ENCODE measurements at places on chromosomes 5 and 9. TPM values are rescaled to one million over a fixed set of nuclear protein-coding genes. Genes with fewer than 3 reads are reported as not detected.

The PTCH1 gene
- 2.6 TPM for total RNA-seq

The ADAMTS19 gene
- total RNA-seq: 0.13 TPM

The TTC23L gene
- total RNA-seq: 0.13 TPM

The FOXD1 gene
- 72.4 TPM for total RNA-seq

The LCN12 gene
- 1.6 TPM for total RNA-seq

The DDX4 gene
- not detected for total RNA-seq

The SLC27A6 gene
- total RNA-seq: 0.63 TPM

The HTR4 gene
- not detected for total RNA-seq

The GPR151 gene
- not detected for total RNA-seq

The OR1L1 gene
- total RNA-seq: not detected

The DBH gene
- total RNA-seq: not detected

The FNIP1 gene
- 10.6 TPM for total RNA-seq

The BAAT gene
- total RNA-seq: 0.13 TPM

The GALT gene
- total RNA-seq: 25.4 TPM

The UNC13B gene
- 22.4 TPM for total RNA-seq

The TYRP1 gene
- not detected for total RNA-seq

The HRH2 gene
- not detected for total RNA-seq

The C5orf22 gene
- 16.1 TPM for total RNA-seq

The DPP7 gene
- total RNA-seq: 65.3 TPM

The ZNF883 gene
- total RNA-seq: 2.4 TPM

The ARHGEF39 gene
- total RNA-seq: 0.89 TPM

The INSL6 gene
- total RNA-seq: not detected

The SPATA31A1 gene
- total RNA-seq: not detected

The DMRTA1 gene
- total RNA-seq: 1.9 TPM

The PPP3R2 gene
- not detected for total RNA-seq

The STPG3 gene
- not detected for total RNA-seq

The PDZD2 gene
- 3.8 TPM for total RNA-seq

The STK32A gene
- total RNA-seq: 1.5 TPM

The EIF4E1B gene
- not detected for total RNA-seq

The F12 gene
- 5.1 TPM for total RNA-seq

The ATP6V0E1 gene
- total RNA-seq: 101 TPM

The MLANA gene
- total RNA-seq: not detected

The HEMGN gene
- not detected for total RNA-seq

The BHMT gene
- total RNA-seq: 1.1 TPM

The CRB2 gene
- 94.2 TPM for total RNA-seq

The NOL8 gene
- 11.5 TPM for total RNA-seq

The BTNL3 gene
- not detected for total RNA-seq

The OCLN gene
- total RNA-seq: 6.0 TPM

The SMIM33 gene
- not detected for total RNA-seq

The ANKRD18A gene
- 1.9 TPM for total RNA-seq

The SPATA31A3 gene
- total RNA-seq: not detected

The PHF24 gene
- total RNA-seq: not detected

The ACTBL2 gene
- 16.5 TPM for total RNA-seq

The NOXA1 gene
- 0.33 TPM for total RNA-seq

The NMUR2 gene
- 0.16 TPM for total RNA-seq

The GRXCR2 gene
- not detected for total RNA-seq

The SLC25A2 gene
- total RNA-seq: not detected
